ENCODE measurements at places on chromosomes 12 and 14.
A peak's percentile ranks its signal among the peaks of the same experiment; 100 is the strongest.

DNA sequence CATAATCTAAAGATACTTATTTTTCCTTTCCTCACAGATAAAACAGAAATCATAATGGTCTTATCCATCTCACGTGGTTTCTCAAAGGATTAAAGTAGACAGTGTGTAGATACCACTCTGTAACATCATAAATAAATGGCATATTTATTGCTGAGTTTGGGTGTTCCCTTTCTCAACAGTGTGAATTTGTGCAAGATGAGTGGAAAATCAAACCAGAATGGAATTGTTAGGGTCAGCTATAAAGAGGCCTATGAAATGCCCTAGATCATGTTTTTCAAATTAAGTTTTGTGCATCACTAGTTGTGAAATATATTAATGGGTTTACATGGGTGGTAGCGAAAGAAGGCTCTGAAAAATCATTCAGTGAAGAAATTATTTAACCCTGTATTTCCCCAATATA lies 216.3 kb upstream of the GARIN6 start:
- no peak for ATAC-seq

- ATAC-seq = no peak
Measured at GRCh38 chr12:102953221-102953620, 4.3 kb upstream of the ASCL1 start.

DNA sequence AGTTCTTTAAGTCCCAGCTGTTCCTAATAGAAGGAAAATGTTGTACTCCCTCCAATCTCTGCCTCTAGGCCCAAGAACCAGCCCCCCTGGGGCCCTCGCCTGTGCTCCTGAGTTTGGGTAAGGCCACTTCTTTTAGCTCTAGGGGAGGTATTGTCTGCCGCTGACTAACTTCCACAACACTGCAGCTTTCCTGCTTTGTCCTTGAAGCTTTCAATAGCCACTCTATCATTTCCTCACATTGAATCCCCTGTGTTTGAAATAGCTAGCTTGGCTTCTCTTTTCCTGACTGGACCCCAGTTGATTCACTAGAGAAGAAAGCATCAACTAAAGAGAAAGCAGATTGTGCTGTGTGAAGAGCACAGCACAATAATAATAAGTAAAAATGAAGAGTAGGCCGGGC lies 28.8 kb downstream of the KRT80 start:
- no peak for ATAC-seq

GRCh38 chr14:22097072-22097471 lies 423.5 kb upstream of the OR4E1 start:
- ATAC-seq = peak; percentile 83

DNA sequence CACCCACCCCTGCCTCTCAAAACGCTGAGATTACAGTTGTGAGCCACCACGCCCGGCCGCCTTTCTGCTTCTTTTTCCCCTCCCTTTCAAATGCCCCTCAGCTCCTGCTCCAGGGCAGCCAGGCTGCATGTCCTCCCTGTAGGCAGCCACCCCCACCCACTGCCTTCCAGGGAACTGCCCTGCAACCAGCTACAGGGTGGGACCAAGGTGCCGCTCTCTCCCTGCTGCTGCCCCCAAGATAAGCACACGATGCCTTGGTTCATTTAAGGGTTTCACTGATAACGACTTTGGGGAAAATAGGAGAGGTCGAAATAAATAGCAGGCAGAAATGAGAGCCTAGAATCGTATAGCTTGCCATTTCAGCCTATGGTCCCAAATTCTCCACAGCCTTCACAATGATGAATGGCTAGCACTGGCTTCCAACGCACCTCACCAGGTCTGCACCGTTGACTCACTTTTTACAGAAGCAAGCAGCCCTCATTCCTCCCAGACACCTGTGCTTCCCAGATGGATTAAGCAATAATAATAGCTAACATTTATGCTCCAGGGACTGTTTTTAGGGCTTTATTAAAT lies 40.7 kb downstream of the ATG14 start:
- ATAC-seq = no peak

DNA sequence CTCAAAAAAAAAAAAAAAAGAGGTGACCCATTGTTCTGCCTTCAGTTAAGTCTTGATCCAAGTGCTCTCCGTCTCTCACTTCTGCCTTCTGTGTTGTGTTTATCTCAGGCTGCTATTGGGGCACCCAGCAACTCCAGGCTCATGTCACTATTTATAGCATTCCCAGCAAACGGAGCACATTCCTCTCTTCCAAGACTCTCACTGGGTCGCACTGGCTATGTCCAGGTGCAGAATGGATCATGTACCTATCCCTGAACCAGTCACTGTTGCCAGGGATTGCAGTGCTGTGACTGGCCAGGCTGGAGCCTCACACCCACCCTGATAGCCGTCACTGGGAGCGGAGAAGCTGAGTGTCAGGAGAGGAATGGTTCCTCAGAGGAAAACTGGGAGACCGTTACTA lies 31.2 kb downstream of the RHOF start:
- ATAC-seq = no peak

- no peak for ATAC-seq
Measured at GRCh38 chr12:39868328-39868725, 237.6 kb downstream of the SLC2A13 start.

- no peak for ATAC-seq
Measured at GRCh38 chr12:131829356-131829747, 1.2 kb downstream of the MMP17 start.

DNA sequence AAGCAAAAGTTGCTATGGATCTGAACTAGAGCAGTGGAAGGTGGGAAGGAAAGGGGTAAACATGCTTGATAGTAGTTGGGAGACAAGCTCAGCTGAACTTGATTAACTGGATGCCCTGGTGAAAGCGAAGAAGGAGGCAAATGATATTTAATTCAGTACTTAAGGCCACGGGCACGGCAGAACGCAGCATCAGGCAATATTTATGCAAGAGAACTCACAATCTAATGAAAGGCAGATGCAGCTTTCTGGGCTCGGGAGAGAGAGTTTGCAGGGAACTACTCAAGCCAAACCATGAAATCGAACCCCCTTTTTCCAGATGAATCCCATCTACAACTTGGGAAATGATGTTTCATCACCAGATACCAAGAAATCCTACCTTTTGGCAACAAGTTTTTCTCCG lies 3.5 kb upstream of the CNIH1 start:
- no peak for ATAC-seq

- ATAC-seq = no peak
Measured at GRCh38 chr12:27133022-27133590, 50.7 kb upstream of the C12orf71 start.

DNA sequence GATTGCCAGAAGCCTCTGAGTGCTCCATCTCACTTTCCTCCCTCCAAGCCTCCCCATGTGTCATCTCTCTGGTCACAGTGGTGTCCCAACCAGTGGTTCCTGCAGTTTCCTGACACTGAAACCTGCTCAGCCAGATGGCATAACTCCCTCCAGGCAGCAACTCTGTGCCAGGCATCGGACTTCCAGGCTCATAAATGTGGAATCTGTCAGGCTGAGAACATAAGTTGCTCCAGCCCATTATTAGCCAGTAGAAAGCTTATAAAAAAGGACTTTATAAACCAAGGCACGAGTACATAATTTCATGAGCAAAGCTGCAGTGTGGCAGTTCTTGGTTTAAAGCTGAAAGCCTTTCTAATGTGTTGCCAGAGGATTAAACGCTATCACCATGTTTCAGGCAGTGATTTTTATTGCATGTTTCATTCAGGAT lies 194.3 kb downstream of the DACT1 start:
- ATAC-seq = no peak

DNA sequence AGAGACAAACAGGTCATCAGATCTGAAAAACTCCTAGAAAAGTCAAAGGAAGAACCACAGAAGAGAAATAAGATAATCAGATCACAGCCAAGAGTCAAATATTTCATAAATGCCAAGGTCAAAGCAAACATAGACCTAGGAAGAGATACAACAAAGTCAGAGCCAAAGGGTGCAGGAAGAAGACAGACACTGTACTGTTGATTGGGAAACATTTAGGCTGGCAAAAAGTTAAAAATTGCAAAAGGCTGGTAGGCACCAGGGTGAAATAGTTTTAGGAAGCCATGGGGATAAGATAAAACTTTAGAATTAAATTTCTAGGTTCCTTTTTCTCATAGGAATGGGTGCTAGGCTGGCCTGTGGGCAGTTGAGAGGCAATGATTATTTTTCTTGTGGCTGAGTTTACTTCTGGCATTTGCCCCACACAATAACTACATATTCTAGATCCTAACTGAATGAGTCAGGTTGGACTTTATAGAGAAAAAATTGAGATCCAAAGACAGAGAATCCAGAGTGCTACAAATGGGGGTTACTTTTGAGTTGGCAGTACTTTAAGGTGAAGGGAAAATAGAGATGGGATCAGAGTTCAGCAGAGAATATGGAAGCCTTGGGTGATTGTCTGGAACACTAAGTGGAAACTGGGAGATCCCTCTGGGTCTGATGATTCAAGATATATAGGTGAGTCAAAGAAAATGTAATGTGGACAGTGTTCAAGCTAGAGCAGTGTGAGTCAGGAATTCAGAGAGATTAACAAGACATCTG lies 215.5 kb downstream of the C12orf50 start:
- ATAC-seq = no peak

DNA sequence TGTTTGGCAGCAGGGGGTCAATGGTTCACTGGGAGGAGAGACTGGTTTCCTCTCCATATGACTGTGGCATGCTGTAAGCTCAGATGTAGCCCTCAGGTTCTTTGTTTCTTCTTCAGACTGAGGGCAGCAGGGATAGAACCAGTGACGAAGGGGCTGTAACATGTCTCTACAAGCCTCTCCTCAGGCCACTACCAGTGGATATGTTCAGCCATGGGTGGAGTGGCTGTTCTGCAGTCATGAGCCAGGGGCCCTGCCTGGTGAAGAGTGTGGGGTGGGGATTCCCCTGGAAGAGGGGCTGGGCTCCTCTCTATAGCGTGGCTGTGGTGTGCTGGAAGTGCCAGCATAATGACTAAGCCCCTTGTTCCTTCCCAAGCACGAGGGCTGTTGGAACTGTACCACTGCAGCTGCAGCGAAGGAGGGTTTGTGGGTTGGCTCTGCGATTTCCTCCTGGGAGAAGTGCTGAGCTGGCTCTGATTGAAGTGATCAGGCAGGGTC lies 55.8 kb downstream of the CMAS start:
- ATAC-seq = peak; percentile 54

- ATAC-seq = peak; percentile 52
Measured at GRCh38 chr14:68935761-68936214, 43.3 kb downstream of the ACTN1 start.

DNA sequence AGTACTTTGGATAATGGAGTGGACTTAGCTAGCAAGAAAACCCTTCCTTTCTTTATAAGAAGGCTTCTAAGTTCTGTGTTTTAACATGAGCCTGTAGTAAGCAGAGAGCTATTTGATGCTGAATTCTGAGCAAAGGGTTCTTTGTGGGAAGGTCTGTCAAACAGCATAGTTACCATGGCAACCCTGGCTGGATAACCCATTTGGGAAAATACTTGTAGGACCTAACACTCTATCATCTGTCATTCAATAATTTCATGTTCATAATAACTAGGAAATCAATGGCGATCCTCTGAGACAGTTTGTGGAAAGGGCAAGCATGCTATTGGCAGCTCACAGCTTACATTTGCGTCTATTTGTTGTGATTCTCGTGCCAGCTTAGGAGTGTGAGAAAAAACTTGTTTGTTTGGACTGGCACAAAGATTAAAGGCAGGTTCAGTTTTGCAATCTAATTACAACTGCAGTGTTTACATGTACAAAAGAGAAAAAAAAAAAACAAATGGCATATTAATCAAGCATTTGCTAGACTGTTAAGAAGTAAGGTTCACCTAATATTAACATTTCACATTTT lies 219.2 kb downstream of the PDZRN4 start:
- ATAC-seq = no peak

All from gastroesophageal sphincter (tissue), 4 donors.